DND-41 (cell line): ENCODE measurements at places on chromosomes 12 and 14.

DNA sequence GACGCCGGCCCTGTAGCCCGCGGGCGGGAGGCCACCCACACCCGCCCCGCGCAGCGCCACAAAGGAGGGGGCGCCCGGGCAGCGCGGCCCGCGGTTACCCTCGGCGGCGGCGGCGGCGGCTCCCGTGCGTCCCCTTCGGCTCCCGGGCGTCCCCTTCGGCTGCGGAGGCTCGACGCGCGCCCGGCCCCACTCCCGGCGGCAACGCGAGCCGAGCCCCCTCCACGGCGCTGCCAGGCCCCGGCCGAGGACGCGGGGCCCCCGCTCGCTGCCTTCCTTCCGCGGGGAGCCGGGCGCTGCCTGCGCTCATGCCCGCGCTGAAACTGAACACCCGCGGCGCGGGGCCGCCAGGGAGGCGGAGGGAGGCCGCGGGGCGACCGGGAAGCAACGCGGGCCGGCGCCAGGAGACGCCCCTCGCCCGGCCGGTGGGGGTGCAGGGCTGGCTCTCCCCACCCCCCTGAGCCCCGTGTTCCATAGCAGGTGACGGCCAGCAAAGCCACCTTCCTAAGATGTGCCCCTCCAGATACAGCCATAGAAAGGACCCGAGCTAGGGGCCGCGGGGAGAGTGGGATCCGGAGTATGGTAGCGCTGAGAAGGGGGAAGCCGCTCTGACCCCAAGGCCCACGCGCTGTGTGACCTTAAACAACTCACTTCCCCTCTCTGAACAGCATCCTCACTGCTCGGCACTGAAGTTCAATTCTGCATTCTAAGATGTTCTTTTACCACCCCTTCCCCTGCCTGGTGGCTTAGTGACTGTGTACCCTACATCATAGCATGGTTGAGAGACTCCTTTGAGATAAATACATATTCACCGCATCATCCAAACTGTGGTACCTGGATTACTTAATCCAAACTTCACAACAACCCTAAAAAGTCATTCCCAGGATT lies 42.8 kb downstream of the KDM2B start:
- DNase-seq = no peak

DNA sequence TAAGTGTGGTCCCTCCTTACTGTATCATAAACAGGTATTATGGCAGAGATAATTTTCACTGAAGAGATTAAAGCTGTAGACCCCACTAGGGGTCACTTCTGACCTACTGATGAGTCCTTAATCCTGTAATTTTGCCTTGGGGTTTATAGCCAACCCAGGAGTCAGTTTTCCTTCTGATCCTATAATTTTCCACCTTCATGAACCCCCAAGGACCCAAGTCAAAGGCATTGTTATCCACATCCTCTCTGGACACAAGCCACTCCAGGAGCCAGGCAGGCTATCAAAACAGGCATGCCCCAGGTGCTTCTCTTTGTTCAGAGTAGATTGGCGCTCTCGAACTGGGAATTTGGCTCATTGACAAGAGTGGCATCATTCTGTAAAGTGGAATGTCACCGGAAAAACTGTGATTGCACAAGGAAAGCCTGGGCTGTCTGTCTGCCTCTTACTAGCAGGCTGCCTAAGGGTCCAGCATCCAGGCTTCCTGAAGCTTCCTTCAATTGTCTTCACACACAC lies 1523.2 kb upstream of the FLRT2 start:
- DNase-seq = no peak

DNA sequence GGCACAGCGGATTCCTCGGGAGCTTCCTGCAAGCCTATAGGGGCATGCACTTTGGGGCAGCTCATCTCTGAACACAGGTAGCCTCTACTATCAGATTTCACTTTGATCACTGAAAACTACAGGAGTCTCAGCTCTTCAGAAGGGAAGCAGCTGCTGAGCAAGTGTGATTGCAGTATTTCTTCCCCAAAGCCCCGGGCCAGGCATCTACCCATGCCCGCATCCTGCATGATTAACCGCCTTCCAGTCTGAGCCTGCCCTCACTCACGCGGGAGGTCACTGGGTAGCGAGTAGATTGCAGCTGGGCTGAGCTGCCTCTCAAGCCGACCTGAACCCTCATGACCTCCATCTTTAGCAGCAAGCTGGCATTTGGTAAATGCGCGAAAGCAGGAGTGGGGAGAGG lies 334.7 kb downstream of the DPF3 start:
- DNase-seq = peak; percentile 20

GRCh38 chr14:32044454-32044853 lies 32.6 kb upstream of the ARHGAP5 start:
- no peak for DNase-seq

DNA sequence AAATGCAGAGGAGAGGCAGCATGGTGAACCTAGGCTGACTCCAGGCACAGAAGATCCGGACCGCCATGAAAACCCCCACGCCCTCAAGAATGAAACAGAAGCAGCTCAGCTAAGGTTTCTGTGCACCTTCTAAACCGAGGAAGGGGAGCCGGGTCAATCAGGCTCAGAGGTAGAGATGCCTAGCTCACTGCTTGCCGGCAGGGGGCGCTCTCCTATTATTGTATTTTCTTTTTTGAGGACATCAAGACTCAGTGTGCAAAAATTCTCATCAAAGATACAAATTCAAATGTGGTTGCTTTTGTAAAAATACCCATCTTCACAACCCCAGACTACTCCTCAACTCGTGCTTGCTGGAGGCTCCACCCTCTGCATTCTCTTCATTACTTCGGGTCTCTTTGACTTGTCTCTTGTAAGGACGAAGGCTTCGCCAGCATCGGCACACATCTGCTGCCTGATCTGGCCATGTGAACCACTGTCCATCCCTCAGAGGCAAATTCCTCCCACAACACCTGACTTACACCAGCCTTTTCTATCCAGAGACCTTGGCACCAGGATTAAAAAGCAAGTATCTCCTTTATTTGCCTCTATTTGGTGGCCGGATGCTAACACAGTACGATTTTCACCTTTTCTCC lies 33.4 kb upstream of the RNASE3 start:
- DNase-seq = peak; percentile 70

- DNase-seq = no peak
These were observed 292.7 kb downstream of the LRFN5 start for GRCh38 chr14:41899416-41899815.

- no peak for DNase-seq
These were observed 1.3 kb upstream of the DYRK2 start for GRCh38 chr12:67647181-67647798.
